ENCODE measurements at places on chromosomes 6 and 20.

- DNase-seq, result no peak
Measured at GRCh38 chr6:20427856-20428255, 26.2 kb downstream of the E2F3 start.

GRCh38 chr20:59736366-59736765 is 132.0 kb downstream of the PHACTR3 start:
- no peak for DNase-seq

DNA sequence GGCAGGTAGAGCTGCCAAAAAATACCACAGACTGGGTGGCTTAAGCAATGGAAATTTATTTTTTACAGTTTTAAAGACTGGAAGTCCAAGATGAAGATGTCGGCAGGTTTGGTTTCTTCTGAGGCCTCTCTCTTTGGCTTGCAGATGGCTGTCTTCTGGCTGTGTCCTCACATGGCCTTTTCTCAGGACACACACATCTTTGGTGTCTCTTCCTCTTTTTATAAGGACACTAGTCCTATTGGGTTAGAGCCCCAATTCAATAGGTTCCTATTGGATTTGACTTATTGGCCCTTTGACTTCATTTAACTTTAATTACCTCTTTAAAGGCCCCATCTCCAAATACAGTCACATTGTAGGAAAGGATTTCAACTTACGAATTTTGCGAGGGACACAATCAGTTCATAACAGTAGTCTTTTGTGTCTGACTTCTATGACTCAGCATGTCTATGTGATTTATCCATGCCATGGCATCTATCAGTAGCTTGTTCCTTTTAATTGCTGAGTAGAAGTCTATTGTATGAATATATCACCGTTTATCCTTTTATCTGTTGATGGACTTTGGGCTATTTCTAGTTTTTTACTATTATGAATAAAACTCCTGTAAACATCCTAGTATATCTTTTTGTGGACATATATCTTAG is 11.0 kb upstream of the TCP11 start:
- DNase-seq, result no peak

- DNase-seq, result peak; percentile 34
Measured at GRCh38 chr20:32456869-32457478, 98.8 kb downstream of the ASXL1 start.

- no peak for DNase-seq
Measured at GRCh38 chr20:16312998-16313397, 260.2 kb downstream of the KIF16B start.

DNA sequence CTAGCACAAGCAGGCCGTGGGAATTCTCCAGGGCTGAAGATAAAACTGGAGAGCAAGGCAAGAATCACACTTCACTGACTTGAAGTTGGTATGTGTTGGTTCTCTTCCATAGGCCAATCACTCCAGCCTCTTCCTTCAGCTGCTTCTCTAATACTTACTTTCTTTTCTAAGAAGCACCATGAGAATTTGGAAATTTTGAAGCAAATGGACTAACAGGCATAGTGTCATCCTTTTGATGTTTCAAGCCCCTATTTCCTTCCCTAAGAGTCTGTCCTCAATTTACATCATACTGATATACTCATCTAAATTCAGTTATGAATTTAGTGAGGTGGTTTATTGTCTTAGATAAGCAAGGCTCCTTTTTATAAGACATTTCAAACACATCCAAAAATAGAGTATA is 24.0 kb downstream of the SLC26A8 start:
- no peak for DNase-seq

- no peak for DNase-seq
Measured at GRCh38 chr6:27293436-27294098, 18.5 kb downstream of the POM121L2 start.

GRCh38 chr6:28563430-28564095 is 37.9 kb downstream of the GPX5 start:
- no peak for DNase-seq

DNA sequence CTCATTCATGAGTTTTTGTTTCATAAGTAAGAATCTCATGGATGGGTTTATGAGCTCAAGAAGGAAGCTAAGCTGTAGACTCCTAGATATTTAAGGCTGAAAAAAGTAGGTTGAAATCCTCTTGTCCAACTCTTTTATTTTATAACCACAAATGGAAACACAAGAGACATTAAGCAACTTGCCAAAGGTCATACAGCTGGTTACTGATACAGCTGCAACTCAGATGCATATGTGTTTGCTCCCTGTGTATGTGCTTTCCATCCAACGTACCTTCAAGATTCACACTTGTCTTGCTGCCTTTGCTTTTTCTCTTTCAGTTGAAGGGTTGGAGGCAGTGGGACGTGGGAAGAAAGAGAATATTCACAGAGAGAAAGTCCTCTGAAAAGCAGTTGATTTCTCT is 153.5 kb upstream of the STMND1 start:
- no peak for DNase-seq

GRCh38 chr6:113357041-113357440 is 500.1 kb upstream of the MARCKS start:
- DNase-seq, result no peak

DNA sequence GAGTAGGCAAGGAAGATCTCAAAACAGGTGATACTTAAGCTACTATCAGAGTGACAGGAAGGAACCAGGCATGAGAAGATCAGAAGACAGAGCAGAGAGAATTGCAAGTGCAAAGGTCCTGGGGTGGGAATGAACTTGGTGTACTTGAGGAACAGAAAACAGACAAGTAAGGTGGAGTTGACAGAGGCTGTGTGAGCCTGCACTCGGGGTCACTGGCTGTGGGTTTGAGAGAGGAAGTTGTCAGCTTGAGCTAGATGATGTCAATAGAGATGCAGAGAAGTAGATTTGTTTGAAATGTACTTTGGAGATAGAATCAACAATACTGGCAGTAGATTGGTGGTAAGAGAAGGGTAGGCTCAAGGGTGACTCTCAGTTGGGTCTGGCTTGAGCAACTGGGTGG is 209.5 kb downstream of the CLIC5 start:
- no peak for DNase-seq

GRCh38 chr6:22940581-22941290 is 371.4 kb downstream of the HDGFL1 start:
- DNase-seq, result no peak

DNA sequence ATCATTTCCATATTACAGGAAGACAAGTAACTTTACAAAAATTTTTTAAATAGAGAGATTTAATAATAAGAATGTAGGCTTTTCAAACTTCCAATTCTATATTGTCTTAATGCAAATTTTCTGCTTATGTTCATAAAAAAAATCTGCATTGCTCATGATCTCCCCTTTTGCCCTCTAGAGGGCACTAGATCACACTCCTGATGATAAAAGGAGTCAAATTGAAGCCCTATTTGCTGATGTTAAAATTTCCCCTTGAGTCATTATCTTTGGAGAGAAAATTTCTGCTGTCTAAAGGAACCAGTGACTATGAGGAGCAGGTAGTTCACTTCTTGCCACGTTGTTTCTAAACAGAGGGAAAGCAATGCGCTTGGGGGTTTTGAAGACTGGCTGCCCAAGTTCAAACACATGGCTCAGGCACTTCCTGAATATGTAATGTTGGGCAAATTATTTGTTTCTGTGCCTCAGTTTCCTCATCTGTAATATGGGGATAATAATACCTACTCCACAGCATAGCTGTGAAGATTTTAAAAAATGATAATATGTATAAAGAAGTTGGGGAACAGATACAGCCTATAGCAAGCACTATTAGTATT is 874.2 kb downstream of the TFAP2A start:
- DNase-seq, result peak; percentile 15

- DNase-seq, result no peak
Measured at GRCh38 chr6:50714487-50715379, 1.4 kb downstream of the TFAP2D start.

GRCh38 chr6:89460713-89461112 is 27.8 kb downstream of the ANKRD6 start:
- no peak for DNase-seq

DNA sequence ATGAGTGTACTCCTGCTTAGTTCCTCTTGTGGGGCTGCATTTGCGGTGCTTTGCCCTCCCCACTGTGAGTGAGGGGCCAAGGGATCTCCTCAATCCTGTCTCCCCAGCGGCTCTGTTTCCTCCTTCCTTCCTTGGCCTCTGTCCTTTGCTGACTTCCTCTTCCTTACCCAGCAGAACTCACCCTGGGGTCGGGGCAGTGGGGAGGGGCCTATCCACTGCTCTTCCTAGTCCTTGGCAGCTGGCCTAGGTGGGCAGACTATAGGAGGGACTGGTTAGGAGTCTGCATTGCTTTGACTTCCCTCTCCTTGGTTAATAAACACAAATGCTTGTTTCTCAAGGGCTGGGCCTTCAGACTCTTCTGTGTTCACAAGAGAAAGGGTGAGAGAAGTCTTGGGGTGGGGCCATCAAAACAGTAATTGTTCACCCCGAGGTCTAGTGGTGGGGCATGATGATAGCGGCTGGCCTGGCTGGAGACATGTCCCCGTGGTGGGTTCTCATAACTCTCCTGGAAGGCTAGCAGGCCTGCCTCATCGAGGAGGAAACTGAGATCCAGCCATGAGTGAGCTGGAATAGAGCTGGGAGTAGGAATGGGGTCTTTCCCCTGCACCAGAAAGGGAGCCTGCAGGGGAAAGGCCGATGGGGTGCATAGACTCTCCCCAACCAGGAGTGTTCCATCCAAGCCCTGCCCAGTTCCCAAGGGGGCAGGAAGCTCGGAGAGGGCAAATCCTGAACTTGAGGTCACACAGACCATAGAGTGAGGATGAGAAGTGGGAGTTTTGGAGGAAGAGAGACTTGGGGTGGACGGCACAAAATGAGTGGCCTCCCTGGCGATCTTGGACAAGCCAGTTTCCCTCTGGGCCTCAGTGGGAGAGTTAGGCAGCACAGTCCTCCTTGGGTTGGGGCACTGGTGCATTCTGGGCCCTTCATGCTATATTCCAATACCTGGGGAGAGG is 12.7 kb downstream of the FAM110A start:
- DNase-seq, result no peak

- DNase-seq, result no peak
Measured at GRCh38 chr6:89440200-89440599, 7.2 kb downstream of the ANKRD6 start.

DNA sequence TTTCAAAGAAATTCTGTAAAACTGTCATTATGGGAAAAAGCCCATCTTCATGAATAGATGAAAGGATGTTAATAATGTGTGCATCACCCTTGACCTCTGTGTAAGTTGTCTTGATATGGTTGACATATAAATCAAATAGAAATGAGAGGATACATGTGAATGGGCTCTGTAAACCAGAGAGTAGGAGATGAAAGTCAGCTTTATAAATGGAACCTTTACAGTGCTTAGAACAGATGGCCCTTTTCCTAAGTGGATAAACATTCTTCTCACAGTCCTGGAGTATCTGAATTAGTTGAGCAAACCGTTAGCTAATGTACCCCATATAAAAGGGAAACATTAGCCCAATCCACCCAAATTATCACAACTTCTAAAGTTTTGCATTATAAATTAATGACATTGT is 57.5 kb downstream of the MYLK4 start:
- DNase-seq, result peak; percentile 50

DNA sequence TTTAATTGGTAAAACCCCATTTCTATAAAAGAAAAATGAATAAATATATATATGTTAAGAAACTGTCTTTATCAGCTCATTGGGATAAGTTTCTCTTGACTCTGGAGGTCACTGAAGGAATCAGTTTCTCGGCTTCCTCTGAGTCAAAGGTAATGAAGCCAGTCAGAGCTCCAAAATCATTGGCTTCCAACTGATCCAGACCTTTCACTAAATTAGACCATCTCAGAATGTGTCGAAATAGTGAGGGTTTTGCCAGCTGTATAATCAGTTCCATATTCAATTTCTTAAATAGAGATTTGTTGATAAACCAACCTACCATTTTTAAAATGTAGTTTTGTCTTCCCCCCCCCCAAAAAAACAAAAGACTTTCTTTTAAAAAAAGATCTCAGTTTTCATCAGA is 60.5 kb upstream of the SRSF6 start:
- no peak for DNase-seq

DNA sequence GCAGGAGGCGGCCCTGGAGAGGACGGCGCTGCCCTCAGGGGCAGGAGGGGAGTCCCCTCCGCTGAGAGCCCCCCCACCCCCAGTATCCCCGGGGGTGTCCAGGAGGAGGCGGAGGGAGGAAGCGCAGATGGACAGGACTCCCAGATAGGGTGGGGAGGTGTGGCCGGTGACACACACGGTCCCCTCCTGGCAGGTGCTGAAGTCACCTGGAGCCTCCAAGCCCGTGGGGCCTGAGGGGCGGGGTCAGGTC is 1.4 kb downstream of the STMN3 start:
- no peak for DNase-seq

DNA sequence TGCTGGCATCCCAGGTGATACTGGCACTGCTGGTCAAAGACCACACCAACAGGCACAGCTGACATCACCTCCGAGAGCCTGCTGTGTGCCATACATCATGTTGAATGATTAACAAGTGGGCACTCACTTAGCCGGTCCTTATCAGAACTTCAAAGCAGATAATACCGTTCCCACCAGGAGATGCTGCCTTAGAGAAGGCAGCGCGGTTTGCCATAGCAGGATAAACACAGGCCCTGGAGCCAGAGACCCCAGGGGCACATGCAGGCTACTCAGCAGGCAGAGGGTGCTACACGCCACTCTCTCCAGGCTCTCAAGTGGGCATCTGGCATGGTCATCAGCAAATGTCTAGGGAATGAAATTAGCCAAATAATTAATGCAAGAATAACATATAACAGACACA is 86.5 kb upstream of the CST7 start:
- no peak for DNase-seq

DNA sequence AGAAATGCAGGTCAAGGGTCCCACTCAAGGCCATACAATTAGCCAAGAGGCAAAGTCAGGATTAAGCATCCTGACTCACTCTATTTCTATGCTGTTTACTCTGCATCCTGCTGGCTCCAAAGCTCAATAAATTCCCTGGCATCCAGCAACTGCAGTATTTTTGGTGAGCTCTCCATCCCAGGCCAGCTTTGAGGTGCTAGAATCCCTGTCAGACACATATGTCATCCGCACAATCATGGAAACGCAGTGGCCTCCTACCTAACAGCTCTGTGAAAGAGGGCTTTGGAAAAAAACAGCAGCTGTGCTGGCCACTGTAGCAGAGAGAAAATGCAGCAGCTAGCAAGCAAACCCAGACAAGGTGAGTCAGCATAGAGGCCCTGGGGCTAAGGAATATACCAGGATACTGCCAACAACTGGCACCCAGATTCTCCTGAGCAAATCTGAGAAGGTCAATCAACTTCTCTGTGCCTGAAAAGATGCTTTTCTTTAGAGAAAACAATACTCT is 58.4 kb downstream of the ANKEF1 start:
- peak; percentile 35 for DNase-seq

- peak; percentile 63 for DNase-seq
Measured at GRCh38 chr6:79307321-79308036, 73.0 kb upstream of the HMGN3 start.

GRCh38 chr6:21885111-21885510 is 291.6 kb downstream of the SOX4 start:
- DNase-seq, result peak; percentile 65

GRCh38 chr6:124056407-124057334 is 253.0 kb downstream of the NKAIN2 start:
- DNase-seq, result no peak

- no peak for DNase-seq
Measured at GRCh38 chr6:12047304-12047703, 35.2 kb downstream of the HIVEP1 start.

DNA sequence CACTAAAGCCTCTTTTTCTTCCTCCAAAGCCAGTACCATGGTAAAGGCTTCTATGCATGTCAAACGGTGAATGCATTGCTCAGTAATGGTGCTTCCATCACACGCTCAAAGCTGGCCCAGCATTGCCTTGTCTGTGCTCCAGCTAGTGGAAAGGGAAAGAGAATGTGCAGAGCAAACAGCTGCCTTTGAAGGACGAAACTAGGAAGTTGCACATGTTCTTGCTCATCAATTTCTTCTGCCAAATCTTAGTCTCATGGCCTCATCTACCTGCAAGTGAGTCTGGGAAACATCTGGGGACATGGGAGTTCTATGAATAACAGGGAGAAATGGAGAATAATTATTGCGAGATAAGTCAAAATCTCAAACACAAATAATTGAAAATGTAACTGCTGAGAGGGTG is 216.5 kb upstream of the SSTR4 start:
- DNase-seq, result no peak
